LoVo (cell line): ENCODE measurements at places on chromosomes 5 and 9.
A peak's percentile ranks its signal among the peaks of the same experiment; 100 is the strongest.

DNA sequence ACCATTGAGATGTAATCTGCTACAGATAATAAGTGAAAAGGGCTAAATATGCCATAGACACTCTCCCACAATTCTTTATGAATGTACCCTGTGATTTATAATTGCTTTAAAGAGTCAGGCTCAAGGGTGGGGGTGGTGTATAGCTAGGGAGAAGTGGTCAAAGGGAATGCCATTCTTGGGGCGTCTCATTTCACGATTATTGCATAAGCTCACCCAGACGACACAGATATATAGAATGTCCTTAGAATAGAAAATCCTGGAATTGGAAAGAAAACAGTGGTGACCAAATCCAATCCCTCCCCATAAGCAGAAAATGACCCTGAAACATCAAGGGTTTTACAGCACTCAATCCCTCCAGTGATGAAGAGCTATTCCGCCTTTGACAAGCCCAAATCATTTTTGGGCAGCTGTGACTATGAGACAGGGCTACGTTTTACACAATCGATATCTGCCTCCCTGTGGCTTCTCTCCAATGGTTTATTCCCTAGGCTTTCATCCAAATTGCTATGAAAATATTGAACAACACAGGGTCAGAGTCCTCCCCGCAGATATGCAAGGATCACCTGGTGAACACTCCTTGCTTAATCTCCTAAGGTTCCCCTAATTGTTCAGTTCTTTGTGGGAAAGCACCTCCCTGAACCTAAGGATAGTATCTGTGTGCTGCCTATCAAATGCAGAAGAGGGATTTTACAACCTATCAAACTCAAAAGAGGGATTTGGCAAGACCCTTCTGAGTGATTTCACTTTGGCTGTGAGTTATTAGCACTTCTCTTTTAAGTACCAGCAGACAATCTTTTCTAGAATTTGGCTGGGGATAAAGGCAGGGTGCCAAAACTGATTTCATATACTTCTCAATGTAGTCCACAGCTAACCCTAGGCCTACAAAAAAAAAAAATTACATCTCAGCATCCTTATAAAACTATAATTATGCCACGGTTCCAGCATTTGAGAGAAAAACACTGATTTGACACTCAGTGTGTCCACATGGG, 144.9 kb upstream of the CDH6 start:
- no peak for DNase-seq

GRCh38 chr9:91302831-91303230, 58.9 kb downstream of the AUH start:
- peak; percentile 83 for DNase-seq

DNA sequence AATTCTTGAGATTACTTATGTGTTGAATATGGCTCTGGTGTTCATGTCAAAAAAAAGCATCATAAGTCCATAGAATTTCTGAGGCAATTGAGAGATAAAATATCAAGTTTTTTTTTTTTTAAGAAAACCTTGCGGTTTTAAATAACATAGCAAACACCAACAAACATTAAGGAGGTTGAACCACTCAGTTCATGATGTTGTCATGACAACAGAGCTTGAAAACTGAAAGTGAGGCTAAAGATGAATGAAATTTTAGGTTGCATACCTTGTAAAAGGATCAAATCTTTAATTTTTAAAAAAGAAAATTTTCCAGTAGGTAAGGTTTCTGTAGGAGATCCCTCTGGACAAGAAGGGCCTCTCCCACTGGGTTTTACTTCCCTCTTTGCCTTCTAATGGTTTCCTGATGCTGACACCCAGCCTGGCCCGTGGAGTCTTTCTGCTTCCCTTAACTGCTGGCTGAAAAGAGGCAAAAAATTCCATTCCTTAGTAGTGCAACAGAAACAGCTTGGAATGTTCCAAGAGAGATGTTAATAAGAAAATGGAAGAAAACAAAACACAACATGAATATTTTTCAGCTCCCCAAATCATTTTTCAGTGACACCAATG, 60.0 kb upstream of the FER start:
- no peak for DNase-seq

GRCh38 chr5:180396926-180397325, 43.8 kb upstream of the GFPT2 start:
- no peak for DNase-seq

DNA sequence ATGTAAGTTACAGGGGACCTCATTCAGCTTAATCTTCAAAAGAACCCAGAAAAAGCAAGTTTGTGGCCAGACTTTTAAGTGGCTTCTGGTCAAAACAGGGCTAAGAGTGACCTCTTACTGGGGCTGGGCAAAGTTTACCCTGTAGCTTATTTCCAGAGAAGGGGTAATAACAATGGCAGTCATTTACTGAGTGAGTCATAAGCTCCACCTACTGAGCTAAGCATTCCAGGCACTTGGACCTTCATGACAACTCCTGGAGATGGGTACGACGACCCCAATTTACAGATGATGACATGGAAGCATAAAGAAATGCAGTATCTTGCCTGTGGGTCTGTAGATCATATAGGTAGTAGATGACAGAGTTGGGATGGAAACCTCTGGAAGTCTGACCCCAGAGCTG, 4.7 kb upstream of the GPR151 start:
- no peak for DNase-seq

- DNase-seq: no peak
Observed at GRCh38 chr9:79387101-79387835, 184.5 kb upstream of the TLE4 start.

- DNase-seq: no peak
Observed at GRCh38 chr5:75931175-75931574, 152.0 kb upstream of the SV2C start.

DNA sequence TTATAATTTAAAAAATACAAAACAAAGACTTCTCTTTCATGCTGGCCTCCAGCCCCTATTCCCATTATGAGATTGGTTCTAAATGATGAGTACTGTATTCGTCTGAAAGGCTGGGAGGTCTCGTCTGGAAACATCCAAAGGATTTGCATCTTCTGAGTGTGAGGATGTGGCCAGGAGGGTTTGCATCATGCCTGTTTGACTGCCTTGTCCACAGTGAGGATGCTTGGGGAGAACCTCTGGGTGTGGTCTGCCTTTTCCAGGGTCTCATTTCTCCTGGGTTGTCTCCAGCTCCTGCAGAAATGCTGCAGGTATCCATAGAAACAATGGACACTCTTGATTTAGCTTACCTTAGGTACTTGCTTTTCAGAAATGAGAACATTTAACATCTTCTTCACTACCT, 26.4 kb upstream of the CXCL14 start:
- DNase-seq: no peak

DNA sequence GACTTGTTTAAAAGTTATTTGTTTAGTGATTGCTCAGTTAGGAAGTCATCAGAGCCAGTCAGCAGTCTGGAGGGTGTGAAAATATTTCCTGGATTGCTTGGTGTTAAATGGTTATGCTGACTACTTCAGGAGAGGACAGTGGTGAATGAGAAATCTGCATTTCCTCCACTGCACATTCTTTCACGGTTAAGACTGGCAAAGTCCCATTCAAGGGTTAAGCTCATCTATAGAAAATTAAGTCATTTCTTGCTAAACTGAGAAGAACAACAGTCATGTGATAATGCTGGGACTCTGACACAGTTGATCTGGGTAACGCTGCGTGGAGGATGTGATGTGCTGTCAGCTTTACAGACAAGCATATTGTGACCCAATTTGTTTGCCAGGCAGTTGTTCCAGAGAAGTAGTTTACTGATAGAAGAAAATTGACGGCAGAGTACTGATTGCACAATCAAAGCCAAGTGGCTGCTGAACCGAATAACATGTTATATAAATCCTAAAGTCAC, 80.4 kb downstream of the GRAMD2B start:
- DNase-seq: no peak

DNA sequence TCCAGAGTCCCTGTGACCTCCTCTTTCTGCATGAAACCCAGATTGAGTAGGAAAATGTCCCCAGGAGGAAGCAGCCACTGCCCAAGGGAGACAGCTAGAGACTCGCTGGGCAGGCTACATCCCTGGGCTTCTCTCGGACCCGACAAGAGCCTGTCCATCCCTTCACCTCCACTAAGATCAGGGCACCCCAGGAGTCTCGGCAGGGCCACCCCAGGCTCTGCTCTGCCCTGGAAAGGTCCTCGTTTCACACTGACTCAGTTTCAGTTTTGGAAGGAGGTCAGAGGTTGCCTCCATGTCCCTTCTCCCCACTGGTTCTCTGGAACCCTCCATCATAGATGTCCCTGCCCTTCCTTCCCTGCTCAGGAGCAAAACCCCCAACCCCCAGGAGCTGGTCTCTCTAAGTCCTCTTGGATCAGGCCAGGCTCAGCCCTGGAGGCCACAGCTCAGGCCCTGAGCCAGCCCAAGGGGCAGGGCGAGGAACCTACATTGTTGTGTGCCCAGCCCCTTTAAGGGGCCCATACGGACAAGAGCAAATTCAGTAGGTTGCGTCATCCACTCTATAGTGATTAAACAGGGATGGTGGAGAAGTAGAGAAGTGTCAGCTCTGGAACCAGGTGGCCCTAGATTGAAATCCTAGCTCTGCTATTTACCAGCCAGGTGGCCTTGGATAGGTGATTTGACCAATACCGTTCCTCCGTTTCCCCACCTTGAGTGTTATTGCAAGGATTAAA, 37.4 kb downstream of the C9orf50 start:
- DNase-seq: no peak

GRCh38 chr5:124544366-124545055, 201.9 kb downstream of the ZNF608 start:
- DNase-seq: peak; percentile 34

- no peak for DNase-seq
Observed at GRCh38 chr5:50968356-50969149, 302.1 kb downstream of the PARP8 start.

DNA sequence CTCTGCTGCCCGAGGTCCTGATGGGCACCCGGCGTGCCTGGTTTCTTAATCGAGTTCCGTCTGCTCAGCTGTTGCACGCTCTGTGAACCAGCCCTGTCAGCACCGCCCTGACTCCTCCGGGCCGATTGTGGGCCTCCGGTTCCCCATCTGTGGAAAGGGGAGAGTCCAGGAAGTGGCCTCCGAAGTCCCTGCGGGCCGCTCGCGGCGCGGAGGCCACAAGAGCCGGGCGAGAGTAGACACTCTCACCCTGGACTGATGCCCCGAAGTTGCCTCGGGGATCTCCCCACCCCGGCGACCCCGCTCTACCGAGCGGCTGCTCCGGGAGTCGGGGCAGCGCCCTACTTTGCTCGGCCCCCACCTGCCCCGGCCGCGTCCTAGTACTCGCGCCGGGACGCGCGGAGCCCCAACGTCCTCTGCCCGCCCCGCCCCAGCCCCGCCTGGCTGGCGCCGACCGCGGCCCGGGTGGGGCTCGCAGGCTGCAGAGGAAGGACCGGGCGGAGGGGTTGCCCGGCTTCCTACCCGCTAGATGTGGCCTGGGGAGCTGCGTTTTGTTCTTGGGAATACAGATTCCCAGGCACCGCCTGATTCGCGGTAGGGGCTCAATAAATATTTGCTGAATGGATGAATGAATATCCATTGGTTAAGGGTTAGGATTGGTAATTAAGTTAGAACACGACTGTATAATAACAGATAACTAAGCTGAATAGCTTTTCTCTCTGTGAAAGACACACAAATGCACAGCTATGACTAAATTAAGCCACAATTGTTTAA, 935 bp upstream of the ZNF367 start:
- DNase-seq: peak; percentile 56

DNA sequence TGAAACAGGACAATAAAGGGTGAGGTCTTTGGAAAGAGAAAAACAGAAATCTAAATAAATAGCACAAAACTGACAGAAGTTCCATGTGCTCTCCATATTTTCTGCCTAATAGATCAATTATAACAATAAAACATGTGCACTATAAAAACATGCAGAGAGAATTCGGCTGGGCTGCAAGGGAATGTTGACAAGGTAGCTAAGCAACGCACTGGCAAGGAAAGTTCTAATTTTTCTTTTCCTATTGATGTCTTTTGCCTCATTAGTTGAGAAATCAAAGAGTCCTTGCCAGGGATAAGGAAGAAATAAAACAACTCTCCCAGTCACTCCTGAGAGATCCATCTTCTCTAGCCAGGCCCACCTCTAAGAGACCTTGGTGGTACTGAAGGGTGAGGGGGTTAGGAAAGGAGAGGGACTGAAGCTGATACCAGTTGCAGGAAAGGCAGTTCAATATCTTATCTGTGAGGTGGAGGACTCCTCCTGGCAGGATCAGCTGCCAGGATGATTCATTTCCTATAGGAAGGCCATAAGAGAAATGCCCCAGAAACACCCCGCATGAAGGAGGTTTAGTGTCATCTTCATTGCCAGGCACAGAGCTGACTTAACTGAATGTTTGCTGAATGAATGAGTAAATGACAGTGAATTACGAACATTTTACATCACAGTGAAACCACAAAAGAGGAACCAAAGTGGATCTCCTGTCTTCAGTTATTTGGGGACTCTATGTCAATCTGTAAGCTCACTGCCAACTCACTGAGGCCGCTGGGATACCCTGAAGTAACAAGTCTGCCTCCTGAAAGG, 63.7 kb upstream of the IFNK start:
- DNase-seq: no peak

DNA sequence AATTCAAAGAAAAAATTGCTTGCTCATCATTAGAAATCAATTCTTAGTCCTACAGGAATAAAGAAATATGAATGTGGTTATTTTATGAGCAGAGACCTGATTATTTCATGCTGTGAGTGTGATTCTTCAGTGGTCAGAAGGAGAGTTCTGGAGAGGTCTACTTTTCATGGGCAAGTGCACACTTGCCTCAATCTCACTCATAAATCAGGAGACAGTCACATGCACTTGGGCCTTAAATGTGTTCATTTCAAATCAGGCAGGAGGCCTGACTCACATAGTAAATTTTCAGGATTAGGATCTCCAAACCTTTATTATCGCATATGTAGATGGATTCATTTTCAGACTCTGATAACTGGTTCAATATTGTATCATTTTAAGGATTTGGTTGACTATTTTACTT, 323.2 kb upstream of the CCNH start:
- no peak for DNase-seq

GRCh38 chr9:108258640-108259039, 597.1 kb downstream of the ACTL7B start:
- DNase-seq: no peak

GRCh38 chr5:17149786-17150185, 67.6 kb upstream of the BASP1 start:
- no peak for DNase-seq

DNA sequence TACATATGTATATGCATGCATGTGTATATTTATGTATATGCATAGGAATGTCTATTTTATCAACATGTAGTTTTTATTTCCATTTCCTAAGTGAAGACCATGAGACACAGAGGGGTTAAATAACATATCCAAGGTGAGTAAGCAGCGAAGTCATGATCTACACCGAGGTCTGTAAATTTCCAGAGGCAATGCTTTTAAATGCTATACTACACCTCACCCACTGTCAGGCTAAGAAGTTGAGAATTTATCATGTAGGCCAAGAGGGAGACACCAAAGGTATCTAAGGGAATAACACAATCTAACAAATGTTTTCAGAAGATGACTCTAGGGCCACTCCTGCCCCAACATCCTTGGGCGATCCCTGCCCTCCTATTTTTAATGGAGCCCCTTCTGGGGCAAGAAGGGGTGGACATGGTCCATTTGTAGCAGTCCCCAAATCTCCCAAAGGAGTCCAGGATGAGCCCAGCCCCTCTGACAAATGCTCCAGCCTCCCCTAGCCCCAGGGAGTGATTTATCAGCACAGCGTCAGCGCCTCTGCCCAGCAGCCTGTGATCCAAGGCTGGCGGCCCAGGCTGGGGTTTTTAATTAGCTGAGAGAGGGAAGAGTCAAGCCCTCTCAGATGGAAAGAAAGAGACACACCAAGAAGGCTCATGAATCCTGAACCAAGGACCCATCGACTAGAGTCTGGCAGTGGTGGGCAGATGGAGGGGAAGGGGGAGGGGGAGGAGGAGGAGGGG, 339.9 kb downstream of the ASTN2 start:
- DNase-seq: no peak
